ENCODE measurements at places on chromosomes 11 and 22.

- DNase-seq: no peak
These were observed 8.0 kb downstream of the PVALB start for GRCh38 chr22:36808721-36809344.

- no peak for DNase-seq
These were observed 200.7 kb downstream of the MSANTD4 start for GRCh38 chr11:105821372-105821771.

GRCh38 chr22:22410121-22410520, 98.4 kb downstream of the ZNF280B start:
- DNase-seq: peak; percentile 77

- DNase-seq: peak; percentile 72
These were observed 93.6 kb upstream of the CD44 start for GRCh38 chr11:35045236-35045820.

GRCh38 chr11:118169300-118170140, 6.9 kb downstream of the SCN2B start:
- no peak for DNase-seq

- DNase-seq: no peak
These were observed 298.7 kb upstream of the ZC3H12C start for GRCh38 chr11:109794501-109794900.

DNA sequence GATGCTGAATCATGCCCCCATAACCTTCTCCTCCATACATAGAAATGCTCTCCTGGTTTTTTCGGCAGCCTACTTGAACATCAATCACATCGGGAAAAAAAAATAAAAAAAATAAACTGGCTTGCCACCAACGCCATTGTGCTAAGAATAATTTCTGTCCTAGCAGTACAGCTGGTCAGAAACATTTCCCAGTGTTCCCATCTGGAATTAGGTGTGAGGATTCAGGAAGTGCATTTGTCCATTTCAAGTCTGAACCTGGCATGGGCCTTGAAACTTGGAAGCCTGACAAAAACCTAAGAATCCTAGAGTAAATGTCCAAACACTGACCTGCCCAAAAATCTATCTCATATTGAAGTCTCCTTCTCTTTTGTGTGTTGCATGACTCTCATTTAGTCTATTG, 16.6 kb upstream of the NAV2 start:
- no peak for DNase-seq

DNA sequence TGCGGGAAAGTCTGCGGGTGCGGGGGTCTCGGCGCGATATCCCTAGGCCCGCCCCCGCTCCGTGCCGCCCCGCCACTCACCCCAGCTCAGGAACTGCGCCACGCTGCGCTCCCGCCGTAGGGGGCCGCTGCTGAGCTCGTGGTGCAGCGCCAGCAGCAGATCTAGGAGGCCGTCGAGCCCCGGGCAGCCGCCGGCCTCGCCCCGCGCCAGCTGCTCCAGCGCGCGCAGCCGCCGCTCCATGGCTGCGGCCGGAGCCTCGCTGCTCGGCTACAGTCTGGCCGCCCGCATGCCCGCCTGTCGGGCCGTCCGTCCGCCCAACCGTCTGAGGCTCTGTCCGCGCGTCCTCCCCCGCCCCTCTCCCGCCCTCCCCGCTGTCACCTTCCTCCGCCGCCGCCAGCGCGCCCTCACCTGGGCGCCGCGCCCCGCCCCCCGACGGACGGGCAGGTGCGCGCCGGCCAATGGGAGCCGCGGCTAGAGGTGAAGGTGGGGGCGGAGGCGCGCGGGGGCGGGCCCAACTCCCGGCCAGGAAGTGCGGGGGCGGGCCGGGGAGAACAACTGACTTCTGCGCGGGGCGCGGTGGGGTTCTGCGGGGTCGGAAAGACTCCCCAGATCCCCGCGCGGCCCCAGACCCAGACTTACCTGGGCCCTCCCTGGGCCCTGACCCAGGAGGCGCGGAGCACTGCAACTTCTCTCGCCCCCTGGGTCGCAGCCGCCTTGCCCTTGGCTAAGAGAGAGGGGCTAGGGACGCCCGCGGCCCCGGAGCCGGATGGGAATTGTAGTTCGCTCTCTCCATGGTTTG, at the start of gene CDC42BPG:
TSS of gene CDC42BPG (minus strand) at position 324 of the 799 bp plus-strand sequence. CDS start at position 240, 84 bp downstream.
- peak; percentile 79 for DNase-seq

DNA sequence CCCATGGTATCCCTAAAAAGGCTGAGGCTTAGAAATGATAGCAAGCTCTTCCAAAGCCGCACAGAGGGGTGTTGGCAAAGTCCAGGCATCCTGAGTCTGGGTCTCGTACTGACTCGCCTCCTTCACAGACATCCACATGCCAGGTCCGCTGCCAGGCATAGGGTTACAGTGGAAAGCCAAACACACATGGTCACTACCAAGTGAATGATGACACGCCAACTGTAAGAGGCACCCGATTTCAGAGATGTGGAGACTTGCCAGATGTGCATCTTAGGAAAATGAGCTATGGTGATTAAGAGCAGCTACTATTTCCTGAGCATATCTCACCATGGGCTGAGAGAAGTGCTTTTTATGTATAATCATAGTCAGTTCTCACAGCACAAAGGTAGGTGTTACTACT, 314.9 kb downstream of the MIAT start:
- DNase-seq: no peak

DNA sequence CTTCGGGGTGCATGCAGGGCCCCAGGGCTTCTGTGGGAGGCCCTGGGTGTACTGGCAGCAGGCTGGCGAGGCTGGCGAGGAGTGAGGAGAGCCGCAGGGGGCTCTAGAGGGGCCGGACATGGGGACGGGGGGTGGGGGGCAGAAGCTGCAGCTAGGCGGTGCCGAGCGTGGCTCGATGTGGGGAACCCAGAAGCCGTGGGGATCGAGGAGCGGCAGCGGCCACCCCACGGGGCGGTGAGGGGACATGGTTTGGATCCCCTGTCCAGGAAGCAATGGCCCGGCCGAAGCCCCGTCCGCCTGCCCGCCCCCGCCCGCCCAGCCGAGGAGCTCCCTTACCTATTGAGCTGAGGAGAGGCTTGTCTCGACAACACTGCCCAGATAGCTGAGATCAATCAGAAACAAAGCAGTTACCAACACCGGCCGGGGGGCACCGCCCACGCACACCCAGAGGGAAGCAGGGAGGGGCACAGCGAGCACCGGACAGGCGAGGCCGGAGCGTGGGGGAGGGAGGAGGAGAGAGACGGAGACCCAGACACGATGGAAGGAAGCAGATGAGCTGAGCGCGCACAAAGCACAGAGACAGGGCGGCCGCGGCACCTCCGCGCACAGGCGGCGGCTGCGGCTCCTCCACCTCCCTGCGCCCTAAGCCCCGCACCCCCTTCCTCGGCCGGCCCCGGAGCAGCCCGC, 38.7 kb downstream of the IGSF9B start:
- no peak for DNase-seq

- DNase-seq: no peak
These were observed 2.5 kb downstream of the TP53I11 start for GRCh38 chr11:44948155-44948554.

GRCh38 chr11:33172996-33173395, 11.7 kb upstream of the CSTF3 start:
- peak; percentile 75 for DNase-seq

DNA sequence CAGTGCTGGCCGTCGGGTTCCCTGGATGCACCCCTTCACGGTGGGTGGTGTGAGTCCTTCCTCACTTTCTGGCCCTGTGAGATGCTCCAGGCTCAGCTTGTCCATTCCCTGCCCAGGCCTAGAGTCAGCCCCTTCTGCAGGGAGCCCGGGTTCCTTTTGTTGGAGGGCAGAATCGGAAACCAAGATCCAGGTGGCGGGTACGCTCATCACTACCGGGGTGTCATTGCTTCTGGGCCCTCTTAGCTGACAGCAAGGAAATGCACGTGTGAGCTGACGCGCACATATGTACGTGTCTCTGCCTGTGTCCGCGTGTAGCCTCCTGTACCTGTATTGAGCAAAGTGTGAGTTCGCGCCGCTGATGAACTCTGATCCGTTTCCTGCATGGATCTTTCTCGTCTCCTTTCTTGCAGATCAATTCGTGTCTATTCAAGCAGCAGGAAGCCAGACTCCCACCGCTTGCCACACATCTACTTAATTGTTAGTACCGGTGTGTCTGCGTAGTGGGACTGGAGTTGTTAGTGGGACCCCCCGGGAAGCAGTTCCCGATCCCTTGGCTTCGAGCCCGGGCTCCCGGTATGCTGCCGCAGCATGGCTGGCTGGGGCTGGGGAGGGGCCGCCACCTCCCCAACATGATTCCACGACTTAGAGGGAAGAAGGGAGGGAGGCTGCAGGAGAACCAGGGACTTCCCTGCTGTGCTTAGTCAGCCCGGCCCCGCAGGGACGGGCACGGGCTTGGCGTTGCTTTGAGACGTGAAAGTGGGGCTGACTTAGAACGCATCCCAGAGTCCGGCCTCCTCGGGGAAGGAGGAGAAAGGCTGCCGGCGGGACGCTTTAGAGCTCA, 35.9 kb upstream of the GRAMD4 start:
- DNase-seq: no peak

GRCh38 chr11:12066056-12066798, 44.2 kb upstream of the MICAL2 start:
- peak; percentile 69 for DNase-seq

DNA sequence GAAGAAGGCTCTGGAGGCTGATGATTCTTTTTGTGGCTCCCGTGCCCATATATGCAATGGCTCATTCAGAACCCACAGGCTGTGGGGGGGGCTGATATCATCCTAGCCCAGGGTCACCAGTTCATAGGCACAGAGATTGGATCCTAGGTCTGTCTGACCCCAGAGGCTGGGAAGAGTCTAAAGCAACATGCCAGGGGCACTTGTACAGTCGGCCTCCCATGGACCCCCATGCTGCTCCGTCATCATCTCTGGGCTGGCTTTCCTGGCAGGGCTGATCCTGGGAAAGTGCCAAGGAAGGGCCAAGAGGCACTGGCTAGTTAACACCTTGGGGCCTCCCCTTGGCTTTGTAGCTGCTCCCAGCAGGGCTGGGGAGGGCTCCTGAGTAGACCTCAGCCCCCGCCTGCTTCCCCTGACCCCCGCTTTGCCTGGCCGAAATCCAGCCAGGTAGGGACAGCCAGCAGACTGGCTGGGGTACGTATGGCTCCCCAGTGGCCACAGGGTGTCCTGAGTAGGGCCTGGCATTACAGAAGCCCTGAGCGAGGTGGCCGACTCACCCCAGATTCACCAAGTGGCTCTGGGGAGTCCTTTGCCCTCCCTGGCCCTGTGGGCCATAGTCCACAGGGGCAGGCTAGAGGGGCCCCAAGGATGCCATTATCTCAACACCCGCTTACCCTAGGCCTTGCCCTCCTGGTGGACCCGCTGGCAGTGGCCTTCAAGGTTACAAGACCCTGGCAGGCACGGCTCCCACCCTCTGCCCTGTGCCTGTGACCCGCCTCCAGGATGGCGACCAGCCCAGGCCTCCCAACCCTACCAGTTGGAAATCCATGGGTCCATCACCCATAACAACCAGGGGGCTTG, 22.5 kb downstream of the FADS3 start:
- DNase-seq: no peak

GRCh38 chr22:22547692-22548300, 11.3 kb downstream of the PRAME start:
- DNase-seq: peak; percentile 44

GRCh38 chr22:44025171-44026065, 1.3 kb downstream of the PARVB start:
- DNase-seq: peak; percentile 92

- no peak for DNase-seq
These were observed 11.1 kb downstream of the SPTBN2 start for GRCh38 chr11:66717925-66718319.
